Stimulated activated CD8-positive, alpha-beta memory T cell treated with anti-CD3 and anti-CD28 coated beads, Interleukin-15, amount 100 ng/mL, for 4 hours (primary cell): ENCODE measurements at places on chromosomes 12 and 14.

GRCh38 chr14:35117112-35117511 lies 4.7 kb downstream of the PPP2R3C start:
- DNase-seq: no peak

GRCh38 chr14:91580876-91581577 lies 70.9 kb upstream of the PPP4R3A start:
- no peak for DNase-seq

DNA sequence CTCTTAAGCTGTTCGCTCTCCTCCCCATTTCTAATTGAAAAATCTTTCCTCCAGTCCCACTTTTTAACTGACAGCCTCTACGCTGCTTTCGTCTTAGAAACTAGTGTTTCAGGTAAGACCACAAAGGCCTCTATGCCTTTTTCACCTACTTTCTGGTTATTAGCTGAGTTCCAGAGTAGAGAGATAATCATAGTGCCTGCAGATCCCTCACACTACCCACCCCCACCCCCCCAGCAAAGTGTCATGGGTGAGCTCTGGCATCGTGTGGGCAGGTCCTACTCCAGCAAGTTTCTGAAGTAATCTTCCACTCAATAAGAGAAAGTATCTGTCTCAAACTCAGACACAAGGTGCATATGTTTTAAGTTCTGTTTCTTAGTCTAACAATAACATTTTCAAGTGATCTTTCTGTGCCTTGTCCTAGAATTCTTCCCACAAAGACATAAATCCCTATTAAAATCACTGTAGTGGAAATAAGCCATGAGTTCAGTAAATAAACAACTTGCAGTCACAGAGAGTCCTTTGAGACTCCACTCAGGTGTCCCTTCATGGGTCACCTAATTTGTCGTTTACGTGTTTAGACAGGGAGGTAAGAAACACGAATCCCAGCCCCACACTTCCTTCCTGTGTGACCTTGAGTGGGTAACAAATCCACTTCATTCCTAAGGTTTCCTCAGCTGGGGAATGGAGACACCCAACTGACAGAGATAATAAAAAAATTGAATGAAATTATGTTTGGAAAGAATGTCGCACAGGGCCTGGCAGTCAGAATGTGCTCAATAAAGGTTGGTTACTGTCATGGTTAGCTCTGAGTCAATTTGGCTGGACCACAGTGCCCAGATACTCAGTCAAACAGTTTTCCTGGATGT lies 228.9 kb upstream of the CAND1 start:
- DNase-seq: no peak

GRCh38 chr14:75144944-75145343 lies 18.1 kb upstream of the NEK9 start:
- DNase-seq: no peak

- DNase-seq: no peak
Measured at GRCh38 chr14:20827326-20827725, 24.7 kb upstream of the RNASE1 start.

DNA sequence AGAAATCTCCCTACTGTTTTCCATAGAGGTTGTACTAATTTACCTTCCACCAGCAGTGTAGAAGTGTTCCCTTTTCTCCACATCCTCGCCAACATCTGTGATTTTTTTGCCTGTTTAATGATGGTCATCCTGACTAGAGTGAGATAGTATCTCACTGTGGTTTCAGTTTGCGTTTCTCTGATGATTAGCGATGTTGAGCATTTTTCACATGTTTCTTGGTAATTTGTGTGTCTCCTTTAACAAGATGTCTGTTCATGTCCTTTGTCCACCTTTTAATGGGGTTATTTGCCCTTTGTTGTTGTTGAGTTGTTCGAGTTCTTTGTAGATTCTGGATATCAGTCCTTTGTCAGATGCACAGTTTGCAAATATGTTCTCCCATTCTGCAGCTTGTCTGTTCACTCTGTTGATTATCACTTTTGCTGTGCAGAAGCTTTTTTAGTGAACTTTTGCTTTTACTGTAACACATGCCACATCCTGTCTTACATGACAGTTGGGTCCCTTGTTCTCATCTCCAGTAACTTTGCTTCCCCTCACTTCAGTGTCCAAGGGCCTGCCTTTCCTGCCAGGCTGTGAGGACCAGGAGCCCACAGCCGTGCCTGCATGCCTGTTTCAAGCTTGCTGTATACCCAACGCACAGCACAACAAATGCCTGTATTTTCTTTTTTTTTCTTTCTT lies 64.9 kb downstream of the SPRING1 start:
- DNase-seq: no peak

- DNase-seq: no peak
Measured at GRCh38 chr12:131047789-131048610, 94.3 kb downstream of the ADGRD1 start.

DNA sequence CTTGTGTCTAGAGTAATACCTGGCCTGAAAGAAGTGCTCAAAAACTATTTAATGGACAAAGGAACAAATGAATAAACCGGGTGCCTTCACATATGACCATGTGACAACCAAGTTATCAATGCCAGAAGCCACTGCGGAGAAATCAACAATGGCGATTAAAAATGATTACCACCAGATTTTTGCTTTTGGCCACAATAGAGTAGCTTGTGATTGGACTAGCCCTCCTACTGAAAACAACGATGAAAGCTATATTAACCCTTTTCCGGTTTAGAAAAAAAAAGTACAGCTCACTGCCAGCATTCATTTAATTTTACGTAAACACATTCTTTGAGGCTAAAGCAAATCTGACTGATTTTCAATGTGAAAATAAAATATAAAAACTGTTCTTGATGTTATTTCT lies 41.6 kb upstream of the TTC7B start:
- no peak for DNase-seq

DNA sequence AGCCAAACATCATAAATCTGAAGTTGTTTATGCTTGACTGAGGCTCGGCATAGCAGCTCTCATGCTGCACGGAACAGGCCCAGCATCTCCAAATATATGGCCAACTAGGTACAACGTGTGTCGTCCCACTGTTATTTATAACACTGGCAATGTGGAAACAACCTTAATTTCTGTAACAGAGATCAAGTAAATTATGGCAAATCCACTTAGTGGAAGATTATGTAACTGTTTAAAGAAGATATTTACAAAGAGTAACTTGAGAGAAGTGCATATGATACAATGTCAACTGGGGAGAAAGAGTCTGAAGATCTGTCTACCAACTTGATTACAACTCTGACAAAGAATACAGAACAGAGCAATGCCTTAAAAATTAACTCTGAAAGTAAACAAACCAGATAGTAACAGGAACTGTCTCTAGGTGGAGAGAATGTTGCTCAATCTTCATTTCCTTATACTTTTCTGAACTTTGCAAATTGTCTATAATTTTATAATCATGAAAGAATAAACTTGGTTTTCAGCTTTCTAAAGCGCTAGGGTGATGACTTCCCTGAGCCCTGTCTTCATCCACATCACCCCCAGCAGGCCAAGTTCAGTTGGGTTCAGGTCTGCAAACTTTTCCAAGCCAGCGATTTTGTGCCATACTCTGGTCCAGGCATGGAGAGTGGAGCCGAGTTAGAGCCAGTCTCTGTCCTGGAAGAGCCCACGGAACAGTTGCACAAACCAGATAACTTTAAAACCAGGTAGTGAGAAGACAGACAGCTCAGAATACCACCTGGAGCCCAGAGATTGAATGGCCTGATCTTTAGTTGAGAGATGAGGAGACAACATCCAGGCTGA lies 44.3 kb upstream of the BDKRB2 start:
- DNase-seq: no peak

DNA sequence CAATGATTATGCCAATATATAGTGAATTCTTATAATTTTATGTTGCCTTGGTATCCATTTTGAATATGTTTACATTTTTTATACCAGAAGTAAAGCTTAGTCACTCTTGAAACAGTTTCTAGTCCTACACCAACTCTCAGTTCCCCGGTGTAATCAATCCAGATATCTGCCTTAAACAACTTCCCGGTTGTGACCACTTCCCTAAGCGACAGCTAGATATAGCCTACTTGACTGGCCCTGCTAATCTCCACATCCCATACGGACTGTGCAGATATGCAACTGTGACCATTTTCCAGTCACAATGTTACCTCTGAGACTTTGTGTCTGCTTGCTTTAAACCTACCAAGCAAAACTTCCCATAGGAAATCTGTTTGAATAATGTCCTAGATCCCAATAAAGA lies 1551.5 kb upstream of the SEL1L start:
- no peak for DNase-seq

GRCh38 chr14:102776761-102777710 lies at the start of gene TRAF3:
Gene TRAF3 (plus strand): TSS chr14:102777449. CDS start chr14:102870202, 92,753 bp downstream.
- DNase-seq: peak; percentile 82

- DNase-seq: no peak
Measured at GRCh38 chr12:124510301-124510970, 57.0 kb downstream of the NCOR2 start.

GRCh38 chr12:111221062-111222026 lies 147.6 kb downstream of the PHETA1 start:
- DNase-seq: no peak

DNA sequence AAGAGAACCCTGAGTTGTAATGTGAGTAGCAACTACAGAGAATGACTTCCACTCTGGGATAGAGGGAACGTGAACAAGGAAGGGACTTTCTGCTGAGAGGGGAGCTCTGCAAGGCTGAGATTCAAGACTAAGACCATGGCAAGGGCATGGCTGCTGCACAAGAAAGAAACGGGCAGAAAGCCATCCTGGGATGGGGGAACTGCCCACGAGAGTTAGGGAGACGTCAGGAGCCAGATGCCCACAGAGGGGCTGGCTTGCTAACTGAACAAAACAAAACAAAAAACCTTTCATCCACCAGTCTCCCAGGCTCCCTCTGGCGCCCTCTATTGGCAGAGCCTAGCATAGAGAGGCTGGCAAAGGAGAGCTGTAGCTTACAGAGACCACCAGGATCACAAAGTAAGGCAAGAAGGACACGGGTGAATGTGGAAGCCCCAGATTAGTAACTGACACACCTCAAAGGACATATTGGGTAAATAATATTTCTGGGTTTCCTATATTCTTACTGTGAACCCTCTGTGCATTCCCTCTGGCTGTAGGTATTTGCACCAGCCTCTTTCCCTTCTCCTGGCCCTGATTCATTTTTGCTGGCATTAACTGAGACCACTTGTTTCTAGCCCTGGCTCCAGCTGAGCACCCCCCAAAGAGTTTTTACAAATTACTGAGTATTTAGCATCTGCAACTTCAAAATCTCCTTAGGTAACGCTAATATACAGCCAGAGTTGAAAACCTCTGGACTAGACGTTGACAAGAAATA lies 338.3 kb downstream of the EMP1 start:
- no peak for DNase-seq

DNA sequence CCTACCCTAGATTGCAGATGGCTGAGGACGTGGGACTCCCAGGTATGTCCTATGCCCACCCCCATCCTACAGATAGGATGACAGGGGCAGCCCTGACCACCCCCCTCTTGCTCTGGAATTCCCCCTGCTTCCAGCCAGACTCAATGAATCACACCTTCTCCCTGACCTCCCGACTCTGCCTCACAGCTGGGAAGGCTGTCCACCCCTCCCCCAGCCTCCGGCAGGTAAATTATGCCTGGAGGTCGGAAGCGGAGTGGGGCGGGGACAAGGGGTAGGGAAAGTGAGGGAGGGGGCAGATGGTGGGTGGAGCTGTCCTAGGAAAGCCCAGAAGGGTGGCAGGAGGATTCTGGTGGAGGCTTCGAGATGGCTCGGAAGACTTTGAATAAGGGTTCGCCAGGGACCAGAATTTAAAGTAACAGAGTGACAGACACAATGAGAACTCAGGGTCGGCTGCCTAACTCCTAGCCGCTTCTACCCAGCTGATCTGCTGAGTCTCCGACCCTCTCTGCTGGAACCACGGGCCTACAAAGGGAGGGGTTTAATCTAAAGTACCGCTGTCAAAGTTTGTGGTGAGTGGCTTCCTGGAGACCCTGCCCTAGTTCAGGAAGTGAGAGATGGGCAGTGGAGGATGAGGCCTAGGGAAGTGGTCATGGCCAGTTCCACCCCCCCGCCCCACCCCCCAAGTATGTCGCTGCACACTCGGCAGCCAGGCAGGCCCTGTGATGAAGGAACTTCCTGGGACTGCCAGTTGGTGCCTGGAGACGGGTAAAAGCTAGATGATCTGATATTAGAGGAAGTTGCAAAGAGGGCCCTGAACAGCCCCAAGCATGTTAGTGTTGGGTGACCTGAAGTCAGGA lies 4.2 kb downstream of the PLEKHG3 start:
- peak; percentile 11 for DNase-seq

- DNase-seq: no peak
Measured at GRCh38 chr12:12979731-12980259, 20.3 kb downstream of the HEBP1 start.

- DNase-seq: no peak
Measured at GRCh38 chr12:99282624-99283023, 364.9 kb upstream of the GARIN6 start.

- DNase-seq: no peak
Measured at GRCh38 chr12:119671070-119671469, 3.1 kb downstream of the PRKAB1 start.

DNA sequence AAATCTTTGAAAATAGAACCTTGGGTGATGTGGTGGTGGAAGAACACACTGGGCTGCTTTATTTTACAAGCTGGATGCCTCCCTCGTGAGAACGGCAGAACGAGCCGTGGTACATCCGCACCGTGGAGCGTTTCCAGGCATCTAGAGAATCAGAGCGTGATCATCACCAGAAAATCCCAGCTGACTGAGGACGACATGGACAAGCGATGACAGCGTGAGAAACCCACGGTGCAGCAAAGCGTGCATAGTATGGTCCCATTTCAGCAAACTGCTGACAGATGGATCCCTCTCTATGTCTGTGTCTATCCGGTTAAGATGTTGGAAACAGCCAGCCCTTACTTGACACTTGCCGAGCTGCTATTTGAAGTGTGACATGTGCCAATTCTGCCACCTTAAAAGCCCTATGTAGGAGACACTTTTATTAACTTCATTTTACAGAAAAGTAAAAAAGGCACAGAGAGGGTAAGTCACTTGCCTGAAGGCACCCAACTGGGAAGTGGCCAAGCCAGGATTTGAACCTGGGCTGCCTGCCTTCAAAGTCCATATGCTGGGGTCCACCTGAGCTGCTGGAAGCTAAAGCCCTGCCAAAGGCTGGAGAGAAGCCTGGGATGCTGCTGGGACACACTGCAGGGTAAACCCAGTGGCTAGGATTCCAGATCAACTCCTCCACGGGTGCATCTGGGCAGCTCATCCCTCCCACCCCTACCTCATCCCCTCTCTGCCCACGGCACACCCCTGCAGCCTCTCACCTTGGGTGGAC lies 14.9 kb downstream of the SCARB1 start:
- DNase-seq: no peak

GRCh38 chr14:55638665-55639064 lies 58.7 kb downstream of the KTN1 start:
- no peak for DNase-seq

- no peak for DNase-seq
Measured at GRCh38 chr14:50714450-50715073, 46.5 kb upstream of the SAV1 start.

DNA sequence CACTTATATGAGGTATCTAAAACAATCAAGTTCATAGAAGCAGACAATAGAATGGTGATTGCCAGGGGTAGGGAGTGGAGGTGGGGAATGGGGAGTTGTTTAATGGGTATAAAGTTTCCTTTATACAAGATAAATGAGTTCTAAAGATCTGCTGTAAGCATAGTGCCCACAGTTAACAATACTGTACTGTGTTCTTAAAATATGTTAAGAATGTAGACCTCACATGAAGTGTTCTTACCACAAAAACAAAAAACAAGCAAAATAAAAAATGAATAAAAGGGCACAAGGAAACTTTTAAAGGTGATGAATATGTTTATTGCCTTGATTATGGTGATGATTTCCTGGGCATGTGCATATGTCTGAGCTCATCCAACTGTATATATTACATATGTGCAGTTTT lies 211.8 kb downstream of the MSRB3 start:
- no peak for DNase-seq
